ENCODE measurements at places on chromosomes 13 and 19.

DNA sequence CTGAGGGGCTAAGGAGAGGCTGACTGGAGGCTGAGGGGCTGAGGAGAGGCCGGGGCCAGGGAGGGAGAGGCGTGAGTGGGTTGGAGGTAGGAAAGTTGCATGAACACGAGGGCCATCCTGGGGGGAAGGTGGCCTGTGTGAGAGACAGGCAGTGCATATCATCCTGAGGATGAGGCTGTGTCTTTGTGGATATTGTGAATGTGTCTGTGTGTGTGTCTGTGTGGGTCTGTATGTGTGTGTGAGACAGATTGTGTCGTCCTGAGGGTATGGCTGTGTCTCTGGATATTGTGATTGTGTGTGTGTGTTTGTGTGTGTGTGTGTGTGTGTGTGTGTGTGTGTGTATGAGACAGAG, 422 bp downstream of the ZNF71 start:
- no peak for DNase-seq

- peak; percentile 6 for DNase-seq
Observed at GRCh38 chr13:113275387-113275786, 21.7 kb upstream of the LAMP1 start.

GRCh38 chr19:46718157-46718933, 1.4 kb upstream of the PRKD2 start:
- peak; percentile 23 for DNase-seq

GRCh38 chr19:1567848-1568227, 287 bp downstream of the MEX3D start:
- DNase-seq: no peak

DNA sequence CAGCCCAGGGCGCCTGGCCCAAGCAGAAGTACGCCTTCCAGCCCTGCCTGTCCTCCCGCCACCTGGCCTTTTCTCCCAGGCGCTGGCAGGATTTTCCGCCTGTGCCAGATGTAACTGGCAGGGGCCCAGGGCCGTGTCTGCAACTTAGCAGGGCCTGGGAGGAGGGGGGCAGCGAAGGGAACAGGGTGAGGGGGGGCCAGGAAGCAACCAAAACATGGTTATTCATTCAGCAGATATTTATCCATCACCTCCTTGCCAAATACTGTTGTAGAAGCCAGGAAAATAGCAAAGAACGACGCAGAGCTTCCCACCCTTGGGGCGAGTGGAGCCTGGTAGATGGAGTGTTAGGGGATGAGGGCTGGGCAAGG, 5.6 kb downstream of the TLE6 start:
- peak; percentile 73 for DNase-seq

DNA sequence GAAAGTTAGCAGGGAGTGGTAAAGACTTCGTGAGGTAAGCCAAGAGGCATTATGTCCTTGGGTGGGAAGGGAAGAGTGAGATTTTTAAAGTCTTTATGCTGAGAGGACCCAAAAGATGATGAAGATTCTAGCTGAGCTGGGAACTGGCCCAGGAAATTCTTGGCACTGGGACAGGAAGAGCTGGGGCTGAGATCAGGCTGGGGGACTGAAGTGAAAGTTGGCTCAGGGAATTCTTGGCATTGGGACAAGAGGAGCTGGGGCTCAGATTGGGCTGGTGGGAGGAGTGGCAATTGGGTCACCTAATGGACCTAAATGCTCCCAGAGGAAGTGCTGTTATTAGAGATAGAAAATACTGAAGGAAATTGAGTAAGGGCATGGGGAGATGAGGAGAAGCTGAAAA, 8.8 kb downstream of the SCEL start:
- DNase-seq: peak; percentile 37

DNA sequence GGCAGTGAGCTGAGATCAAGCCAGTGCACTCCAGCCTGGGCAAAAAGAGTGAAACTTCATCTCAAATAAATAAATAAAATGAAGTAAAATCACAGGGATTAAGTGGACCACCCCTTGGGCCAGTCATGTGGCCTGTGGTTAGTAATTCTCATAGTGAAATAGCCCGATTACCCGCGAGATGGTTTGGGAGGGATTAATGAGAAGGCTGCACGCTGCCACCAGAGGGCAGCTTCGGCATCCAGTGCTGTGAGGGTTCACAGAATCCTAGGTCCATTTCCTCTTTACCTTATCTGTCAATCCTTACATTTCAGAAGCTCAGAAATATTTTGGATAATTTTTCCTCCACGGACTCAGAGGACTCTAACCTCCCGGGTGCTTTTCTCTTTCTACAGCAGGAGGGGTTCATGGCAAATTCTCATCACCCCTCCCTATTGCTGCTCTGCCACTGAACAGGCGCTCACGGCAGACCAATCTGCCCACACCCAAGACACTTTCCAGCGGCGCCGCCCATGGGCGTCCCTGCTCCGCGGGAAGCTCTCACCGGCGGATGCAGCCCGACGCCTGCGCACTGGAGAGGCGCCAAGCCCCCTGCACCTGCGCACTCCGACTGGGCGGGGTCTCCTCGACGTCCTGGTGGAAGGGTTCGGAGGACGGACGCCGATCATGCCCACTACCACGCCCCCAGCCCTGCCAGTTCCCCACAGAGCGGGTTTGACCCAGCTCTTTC, 11.0 kb downstream of the ZNF835 start:
- no peak for DNase-seq

- no peak for DNase-seq
Observed at GRCh38 chr19:10006335-10006708, 4.0 kb downstream of the COL5A3 start.

DNA sequence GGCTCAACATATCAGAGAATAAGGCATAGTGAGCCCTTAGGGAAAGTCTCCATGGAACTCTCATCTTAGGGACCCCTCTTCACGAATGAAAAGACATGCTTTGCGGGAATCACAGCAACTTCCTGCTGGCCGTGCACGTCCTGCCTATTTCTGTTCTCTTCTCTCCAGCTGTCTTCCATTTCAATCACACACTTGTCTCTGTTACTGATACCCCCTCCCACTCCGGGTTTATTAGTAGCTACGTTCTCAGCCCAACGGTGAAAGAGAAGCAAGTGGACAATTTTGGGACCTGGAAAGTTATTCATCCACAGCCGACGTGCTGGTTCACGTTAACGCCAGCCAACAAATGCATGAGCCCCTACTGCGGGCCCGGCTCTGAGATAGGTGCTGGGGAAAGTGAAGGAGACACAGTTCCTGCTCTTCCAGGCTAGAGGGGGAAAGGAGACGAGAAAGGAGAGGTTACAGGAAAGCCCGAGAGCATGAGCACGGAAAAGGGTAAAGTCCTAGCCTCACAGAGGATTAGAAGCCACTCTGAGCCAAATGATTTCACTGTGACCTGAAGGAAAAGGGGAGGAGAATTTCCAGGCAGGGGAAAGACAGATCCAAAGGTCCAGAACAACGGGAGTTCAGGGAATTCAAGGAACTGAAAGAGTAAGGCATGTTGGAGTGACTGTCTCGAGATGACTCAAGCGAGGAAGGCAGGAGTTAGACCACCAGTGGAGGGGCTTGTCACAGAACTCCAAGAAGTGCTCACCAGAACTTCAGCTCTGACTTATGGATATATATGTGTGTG, 81.8 kb upstream of the CLDN10 start:
- no peak for DNase-seq

DNA sequence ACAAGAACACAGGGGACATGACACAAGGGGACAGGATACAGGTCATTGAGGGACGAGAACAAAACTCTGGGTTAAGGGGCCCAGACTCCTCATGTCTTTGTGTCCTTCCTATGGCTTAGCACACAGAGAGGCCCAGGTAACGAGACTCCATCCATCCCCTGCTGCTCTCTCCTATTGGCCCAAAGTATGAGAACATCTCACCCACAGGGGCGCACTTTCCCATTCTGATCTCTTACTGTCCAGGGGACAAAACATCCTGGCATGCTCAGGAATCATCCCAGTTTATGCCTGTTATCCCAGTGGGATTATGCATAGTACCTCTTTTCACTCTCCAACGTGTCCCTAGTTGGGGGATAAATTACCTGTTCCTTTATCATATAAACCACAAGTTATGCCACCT, 19.2 kb downstream of the C13orf42 start:
- DNase-seq: no peak

DNA sequence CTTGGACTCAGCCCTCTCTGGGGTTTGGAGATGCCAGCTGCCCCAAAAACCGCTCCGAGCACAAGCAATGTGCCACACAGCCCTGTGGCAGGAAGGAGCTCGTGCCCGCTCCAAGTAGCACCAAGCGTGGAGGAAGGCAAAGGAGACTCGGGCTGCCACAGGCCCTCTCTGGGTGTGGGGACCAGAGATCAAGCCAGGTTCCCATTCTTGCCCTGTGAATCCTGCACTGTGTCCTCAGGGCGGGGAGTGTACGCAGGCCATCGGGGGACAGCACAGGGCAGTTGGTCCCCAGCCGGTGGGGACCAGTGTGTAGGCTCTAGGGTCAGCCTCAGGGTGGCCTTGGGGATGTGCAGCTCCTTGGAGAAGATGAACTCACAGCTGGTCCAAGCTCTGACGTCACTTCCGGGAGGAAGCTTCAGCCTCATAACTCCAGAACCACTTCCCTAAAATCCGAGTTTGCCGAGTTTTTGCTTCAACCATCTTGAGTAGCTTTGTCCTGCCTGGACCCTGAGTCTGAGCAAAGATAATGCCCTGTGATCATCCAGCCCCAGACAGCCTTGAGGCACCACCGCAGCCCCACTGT, 9.3 kb upstream of the CPAMD8 start:
- no peak for DNase-seq

- DNase-seq: no peak
Observed at GRCh38 chr13:64276232-64276631, 2860.6 kb upstream of the PCDH20 start.

DNA sequence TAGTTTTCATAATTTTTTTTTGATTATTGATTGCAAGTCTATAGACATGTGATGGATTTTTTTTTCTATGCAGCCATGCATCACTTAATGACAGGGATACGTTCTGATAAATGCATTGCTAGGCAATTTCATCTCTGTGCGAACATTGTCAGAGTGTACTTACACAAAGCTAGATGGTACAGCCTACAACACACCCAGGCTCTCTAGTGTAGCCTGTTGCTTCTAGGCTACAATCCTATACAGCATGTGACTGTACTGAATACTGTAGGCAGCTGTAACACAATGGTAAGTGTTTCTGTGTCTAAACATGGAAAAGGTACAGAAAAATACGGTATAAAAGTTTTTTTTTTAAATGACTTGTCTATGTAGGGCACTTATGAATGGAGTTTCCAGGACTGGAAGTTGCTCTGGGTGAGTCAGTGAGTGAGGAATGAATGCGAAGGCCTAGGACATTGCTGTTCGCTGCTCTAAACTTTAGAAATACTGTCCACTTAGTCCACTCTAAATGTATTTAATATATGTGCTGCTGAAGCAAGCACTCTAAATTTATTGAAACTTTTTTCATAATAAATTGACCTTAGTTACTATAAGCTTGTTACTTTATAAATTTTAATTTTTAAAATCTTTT, 20.3 kb downstream of the SPATA13 start:
- no peak for DNase-seq

DNA sequence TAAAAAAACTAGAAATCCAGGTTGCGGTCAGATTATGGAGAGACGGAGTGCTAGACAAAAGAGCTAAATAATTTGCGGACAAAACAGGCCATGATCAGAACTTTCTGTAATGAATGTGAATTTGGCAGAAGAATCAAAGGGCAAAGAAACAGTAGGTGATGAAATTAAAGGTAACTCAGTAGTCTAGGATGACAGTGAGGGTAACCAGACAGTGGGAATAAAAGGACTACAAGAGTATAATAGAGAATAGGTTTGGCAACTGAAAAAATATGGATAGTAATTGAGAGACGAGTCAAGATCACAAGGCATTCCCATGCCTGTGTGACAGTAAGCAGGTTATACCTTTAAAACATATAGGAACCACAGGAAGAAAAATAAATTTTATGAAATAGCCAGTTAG, 35.9 kb downstream of the CAB39L start:
- DNase-seq: no peak

GRCh38 chr13:34416971-34417380, 525.1 kb upstream of the NBEA start:
- DNase-seq: no peak

Measured in DMS 273 treated with DMSO at 0.1 percent for 48 hours (cell line).